Renal cortical epithelial cell (primary cell): ENCODE measurements at places on chromosomes 12 and 14.

DNA sequence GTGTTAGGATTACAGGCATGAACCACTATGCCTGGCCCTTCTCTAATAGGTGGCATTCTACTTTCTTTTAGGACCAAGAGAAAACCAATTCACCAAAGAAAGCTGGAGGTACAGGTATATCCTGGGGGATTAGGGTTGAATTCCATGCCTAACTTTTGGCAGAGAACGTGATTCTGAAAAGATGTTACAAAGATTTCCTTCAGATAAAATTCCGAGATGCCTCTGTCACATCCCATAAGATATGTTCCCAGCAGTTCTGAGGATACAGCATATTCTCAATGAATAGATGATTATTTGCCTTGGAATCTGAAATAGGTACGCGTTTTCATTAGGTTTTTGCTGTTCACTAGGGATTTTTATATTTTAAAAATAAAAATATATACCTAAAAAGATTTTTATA is 111.9 kb upstream of the KRAS start:
- DNase-seq = no peak

DNA sequence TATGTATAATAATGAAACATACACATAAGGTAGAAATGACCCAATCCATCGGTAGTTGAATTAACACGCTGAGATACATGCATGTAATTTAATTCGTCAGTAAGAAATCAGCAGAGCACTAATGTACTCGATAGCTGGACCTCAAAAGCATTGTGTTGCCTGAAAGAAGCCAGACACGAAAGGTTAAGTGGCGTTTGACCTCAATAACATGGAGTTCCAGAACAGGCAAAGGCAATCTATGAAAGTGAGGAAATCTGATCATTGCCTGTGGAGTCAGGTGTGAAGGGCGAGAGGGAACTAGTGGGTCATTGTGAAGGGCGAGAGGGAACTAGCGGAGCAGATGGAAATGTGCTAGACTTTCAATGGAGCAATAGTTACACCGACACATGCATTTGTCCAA is 970.4 kb upstream of the TMEM132C start:
- DNase-seq = no peak

GRCh38 chr14:22422238-22422637 is 166.8 kb downstream of the DAD1 start:
- DNase-seq = no peak

GRCh38 chr14:75906680-75907280 is 75.0 kb downstream of the TGFB3 start:
- DNase-seq = peak; percentile 44

GRCh38 chr12:879641-880040 is 69.9 kb downstream of the RAD52 start:
- no peak for DNase-seq

GRCh38 chr12:116933512-116934246 is 22.9 kb downstream of the FBXW8 start:
- DNase-seq = peak; percentile 51

DNA sequence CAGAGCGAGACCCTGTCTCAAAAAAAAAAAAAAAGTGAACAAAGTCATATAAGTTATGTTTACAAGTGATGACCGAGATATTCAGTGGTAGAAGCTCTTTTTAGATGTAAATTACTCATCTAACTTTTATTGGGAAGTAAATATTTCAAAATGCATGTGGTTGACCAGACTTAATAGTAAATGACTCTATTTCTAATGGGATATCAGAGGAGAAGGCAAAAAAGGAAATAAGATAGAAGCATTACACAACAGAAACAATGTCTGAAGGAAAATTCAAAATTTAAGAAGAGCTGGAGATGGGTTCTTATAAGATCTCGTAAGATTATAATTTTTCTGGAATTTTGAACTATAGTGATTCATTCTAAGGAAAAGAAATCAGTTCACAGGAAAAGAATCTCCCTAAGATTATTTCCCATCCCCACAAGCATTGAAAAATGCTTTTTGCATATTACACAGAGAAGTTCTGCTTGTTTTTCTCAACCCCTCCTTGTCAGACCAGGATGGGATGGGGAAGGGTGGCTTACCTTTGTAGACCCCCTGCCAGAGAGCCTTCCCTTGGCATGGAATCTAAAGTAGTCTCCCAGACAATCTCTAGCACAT is 63.1 kb upstream of the STK38L start:
- no peak for DNase-seq

DNA sequence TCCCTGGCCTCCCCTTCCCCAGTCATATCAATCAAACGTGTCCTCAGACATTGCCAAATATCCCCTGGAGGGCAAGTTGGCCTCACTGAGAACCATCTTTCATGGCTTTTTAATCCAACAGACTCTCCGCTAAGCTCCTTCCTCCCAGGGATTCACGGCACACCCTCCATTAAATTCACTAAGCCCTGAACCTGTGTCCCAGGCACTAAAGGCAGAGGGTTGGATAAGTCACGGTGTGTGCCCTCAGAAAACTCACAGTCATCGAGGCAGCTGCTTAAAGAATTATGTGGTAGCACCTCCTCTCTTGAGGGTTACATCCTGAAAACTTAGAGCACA is 167.1 kb downstream of the PIWIL1 start:
- DNase-seq = no peak

GRCh38 chr14:69699748-69700303 is 67.1 kb upstream of the SRSF5 start:
- DNase-seq = no peak

DNA sequence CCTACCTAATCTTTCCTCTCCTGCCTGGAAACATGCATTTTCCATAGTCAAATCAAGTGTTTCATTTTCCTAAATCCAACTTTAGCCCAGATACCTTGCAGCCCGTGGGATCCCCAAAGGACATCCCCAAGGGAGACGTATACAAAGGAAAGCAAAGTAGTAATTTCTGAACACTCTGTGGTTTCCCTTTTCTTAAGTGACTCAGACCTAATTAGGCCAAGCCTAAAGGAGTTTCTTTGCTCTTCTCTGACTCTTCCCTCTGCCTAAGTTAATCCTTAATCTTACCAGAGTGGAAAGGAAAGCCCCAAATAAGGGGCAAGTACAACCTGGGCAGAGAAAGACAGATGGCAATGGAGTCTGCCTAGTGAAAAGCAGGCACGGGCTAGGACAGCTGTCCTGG is 250.3 kb downstream of the SPTSSA start:
- peak; percentile 82 for DNase-seq

- no peak for DNase-seq
These were observed 57.6 kb downstream of the HEATR5A start for GRCh38 chr14:31362746-31363145.

DNA sequence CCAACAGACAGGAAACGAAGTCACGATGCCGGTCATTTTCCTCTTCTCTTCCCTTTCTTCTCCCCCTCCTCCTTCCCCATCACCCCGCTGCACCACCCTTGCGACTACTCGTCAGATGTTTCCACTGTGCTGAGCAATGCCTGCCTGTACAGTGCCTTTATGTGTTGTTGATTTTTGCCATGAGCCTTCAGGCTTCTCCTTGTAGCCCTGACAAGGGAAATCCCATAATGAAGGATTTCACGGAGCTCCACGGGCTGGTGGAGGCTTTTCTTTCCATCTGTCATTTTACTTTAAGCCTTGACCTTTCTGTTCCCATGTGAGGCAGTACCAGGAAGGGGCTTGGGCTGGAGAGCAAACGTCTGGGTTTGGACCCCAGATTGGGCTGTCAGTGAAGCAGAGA is 28.7 kb upstream of the CCND2 start:
- DNase-seq = no peak

GRCh38 chr12:124520907-124521306 is 46.5 kb downstream of the NCOR2 start:
- DNase-seq = no peak

- DNase-seq = no peak
These were observed 181.0 kb downstream of the KTN1 start for GRCh38 chr14:55760789-55761566.

GRCh38 chr12:48592591-48593086 is 22.8 kb upstream of the LALBA start:
- no peak for DNase-seq

GRCh38 chr14:64561631-64562030 is 11.9 kb downstream of the PPP1R36 start:
- DNase-seq = peak; percentile 65

DNA sequence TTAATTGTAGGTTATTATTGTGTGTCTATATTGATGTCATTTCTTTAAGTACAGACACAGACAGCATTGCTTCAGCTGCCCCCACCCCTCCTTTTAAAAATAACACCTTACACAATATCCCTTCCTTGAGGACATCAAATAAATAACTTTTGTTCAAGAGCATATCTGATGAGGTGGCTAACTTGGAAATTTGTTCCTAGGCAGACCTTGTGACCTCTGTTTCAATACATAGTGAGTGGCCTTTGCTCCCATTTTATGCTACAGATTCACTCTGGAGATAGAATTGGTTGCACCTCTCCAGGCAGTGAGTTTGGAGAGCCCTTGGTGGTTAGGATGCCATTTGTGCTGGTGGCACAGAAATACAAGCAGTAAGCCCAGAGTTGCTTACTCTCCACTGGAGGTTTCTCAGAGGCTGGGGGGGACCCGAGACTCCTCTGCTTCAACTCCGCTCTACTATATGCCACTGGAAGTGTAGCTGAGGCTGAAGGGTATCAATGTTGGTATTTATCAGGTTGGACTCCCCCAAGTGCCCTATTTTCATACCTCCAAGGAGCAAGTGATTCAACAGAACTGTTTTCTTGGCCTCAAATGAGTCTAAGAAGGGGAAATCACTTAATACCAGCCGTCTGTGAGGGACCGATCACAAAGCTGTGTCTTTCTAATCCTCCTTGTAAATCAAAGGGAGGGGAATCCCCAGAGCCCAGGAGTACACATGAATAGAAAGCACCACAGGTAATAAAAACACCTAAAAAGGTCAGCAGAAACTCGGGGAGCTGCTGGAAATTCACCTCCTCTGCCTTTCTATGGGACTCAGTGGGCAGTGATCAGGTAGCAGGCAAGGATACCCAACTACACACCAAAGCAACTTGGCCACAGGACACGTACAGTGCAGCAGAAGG is 463.1 kb downstream of the RAD51B start:
- DNase-seq = no peak
